GM12865 (cell line): ENCODE measurements at places on chromosomes 2 and 18.

DNA sequence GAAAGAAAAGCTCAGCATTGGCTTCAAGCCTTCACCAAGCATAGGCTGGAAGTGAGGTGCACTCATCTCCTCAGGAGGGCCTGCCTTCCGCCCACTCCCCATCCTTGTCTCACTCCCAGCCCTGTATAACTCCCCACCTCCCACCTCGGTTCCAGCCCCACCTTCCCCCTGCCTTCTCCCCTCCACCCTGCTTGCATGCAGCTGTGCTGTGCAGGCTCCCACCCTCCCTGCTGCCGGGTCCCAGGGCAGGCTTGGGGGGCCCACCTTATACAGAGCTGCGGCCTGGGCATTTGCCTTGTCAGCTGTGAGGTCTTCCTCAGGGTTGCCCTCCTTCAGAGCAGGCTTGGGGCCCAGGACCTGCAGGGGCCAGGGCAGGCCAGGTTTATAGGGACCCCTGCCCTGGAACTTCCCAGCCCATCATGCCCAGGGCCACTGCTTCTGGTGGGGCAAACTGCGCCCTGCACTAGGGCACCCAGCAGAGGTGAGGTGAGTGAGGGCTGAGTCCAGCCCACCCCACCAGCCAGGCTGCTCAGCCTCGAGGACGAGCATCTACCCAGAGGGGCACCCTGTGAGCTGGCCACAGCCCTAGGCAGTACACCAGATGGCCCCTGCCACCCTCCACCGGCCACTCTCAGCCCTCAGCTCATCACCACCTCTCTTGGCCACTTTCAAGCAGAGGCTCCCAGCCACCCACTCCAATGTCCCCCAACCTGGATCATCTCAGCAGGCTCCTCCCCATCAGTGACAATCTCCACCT is 11.6 kb downstream of the CAPG start:
- DNase-seq = no peak

GRCh38 chr2:168454737-168455644 is 1.1 kb upstream of the CERS6 start:
- DNase-seq = no peak

GRCh38 chr2:239425631-239426030 is 24.8 kb upstream of the HDAC4 start:
- no peak for DNase-seq

GRCh38 chr2:21317131-21317530 is 193.4 kb downstream of the TDRD15 start:
- peak; percentile 63 for DNase-seq

GRCh38 chr2:100940766-100941645 is 61.1 kb upstream of the RPL31 start:
- no peak for DNase-seq

GRCh38 chr2:111705239-111705638 is 178.8 kb downstream of the ANAPC1 start:
- DNase-seq = peak; percentile 59

GRCh38 chr18:3266062-3266608 is 4.2 kb downstream of the MYL12B start:
- no peak for DNase-seq

DNA sequence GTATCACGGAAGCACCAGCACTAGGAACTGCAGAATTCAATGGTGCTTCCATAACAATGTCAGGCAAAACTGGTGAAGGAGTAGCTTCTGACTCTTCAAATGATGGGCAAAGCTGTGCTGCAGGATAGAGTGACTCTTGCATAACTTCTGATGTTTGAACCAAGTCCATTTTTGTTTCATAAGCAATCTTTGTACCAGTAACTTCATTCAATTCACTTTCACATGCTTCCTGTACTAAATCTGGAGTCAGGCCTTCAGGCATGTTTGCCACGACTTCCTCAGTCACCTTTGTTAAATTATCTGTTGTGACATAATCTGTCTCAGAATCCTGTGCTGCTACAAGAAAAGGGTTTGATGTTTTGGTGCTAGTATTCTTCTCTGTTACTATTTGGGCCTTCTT is 24.0 kb downstream of the RTN4 start:
- peak; percentile 31 for DNase-seq

DNA sequence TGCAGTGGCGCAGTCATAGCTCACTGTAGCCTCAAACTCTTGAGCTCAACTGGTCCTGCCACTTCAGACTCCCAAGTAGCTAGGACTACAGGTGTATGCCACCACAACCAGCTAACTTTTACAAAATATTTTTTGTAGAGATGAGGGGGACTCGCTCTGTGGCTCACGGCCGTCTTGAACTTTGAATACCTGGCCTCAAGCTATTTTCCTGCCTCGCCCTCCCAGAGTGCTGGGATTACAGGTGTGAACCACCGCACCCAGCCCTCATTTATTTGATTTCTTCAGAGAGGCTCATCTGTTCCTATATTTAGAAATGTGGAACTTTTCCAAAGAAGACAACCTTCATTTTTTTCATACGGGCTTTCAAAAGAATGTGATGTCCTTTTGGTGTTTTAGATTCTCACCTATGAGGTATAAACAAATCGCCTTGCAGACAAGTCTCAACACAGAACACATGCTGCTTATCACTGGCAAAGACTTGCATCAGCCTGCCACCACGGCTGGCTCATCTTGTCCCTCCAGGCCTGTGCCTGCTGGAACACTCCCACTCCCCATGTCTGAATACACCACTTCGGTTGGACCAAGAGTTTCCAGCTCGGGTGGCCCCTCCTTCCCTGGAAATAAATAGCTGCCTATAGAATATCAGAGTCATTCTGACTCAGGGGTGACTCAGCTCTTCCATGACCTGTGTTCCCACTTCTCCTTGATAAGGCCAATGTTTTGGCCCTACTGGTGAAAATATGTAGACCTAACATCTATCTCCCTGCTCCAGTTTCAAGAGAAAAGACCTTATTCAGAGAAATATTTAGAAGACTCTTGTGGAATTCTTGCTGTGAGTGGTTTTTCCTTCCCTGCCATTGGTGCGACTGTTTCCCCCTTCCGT is 202.6 kb downstream of the TGIF1 start:
- no peak for DNase-seq
